ENCODE measurements at places on chromosomes 1 and 21.

DNA sequence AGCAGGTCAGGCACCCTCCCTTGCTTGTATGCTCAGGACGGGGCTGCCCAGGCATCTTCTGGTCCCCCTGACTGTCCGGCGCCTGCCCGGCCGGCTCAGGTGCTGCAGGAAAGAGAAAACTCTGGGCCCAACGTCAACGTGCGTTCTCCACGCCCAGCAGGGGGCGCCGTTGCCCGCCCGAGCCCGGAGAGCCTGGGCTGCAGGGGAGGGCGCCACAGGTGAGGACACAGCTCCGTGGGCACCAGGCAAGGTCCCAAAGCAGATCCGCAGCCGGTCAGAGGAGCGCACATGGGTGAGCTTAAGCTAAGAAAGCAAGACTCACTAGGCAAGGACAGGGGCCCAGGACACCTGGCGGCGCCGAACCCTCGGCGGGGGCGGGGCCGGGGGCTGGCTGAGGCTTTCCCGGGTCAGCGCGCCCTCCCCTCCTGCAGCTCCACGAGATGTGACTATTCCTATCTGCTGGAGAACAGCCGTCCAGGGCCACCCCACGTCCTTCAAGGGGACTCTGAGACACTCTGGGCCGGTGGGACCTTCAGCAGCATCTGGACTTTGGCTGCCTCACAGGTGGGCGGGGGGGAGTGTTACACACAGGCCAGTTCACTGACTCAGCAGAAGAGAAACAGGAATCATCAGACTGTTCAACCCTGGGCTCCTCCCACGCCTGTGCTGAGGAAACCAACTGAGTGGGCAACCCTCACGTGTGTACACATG lies 29.3 kb downstream of the KRTAP10-1 start:
- DNase-seq = peak; percentile 18

DNA sequence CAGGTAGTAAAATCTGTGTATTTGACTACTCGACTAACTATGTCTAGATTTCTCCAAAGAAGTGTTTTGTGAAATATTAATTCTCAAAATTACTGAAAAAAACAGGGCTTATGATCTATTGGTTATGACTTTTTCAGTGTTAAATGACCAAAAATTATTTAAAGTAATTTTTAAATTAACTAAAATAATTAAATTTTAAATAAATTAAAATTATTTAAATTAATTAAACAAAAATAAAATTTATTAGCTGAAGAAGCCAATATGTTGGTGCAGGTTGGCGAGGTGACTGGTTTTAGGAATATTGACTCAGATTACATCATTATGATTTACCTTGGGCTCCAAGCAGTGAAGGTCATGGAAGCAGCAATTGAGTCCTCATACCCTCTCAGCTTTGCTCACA lies 483.2 kb downstream of the PTPRC start:
- no peak for DNase-seq

GRCh38 chr1:160779626-160780397 lies 16.2 kb upstream of the LY9 start:
- no peak for DNase-seq

DNA sequence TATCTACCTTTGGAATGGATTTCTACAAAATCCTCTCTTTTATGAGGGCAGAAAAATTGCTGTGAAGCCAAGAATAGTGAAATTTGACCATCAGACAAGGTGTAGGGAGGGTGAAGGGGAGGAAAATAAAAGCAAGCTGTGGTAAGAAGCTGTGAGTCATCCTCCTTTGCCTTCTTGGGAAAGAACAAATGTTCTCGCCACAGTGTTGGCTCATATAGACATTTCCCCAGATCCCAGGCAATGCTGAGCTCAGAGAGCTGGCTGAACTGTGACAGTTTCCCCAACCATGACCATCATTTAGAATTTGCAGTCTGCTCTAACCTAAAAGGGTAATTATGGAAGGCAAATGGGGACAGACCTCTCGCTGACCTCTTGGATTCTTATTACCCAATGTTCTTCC lies 235.4 kb downstream of the PBX1 start:
- no peak for DNase-seq

DNA sequence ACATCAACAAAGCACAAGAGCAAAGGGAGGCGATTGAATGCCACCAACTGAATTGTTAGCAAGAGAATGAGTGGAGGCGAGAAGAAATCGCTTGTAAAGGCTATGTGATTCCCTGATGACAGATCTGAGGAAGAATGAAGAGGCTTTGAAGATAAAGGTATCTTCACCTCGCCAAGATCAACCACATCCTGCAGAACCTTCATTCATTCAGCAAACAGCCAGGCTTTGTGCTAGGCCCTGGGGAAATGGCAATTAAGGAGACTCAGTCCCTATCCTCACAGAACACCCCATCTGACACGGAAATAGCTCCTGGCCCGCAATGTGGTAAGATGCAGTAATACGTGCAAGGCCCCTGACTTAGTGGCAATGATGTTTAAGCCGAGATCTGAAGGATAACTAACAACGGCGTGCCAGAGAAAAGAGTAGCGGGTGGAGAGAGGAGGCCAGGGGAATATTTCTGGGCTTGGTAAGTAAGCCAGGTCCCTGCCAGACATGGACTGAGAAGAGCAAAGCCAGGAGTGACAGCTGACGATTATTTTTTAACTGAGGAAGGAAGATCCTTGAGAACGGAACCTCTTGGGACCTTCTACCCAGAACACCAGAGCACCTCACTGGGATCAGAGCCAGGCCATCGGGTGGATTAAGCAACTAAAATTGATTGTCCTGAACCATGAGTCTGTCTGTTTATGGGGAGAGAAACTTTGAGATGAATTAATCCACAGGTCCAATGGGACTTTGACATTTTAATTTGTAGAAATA lies 4.6 kb upstream of the VSIG8 start:
- DNase-seq = no peak

GRCh38 chr1:27872059-27872801 lies at the start of gene THEMIS2:
Gene THEMIS2 (plus strand): TSS chr1:27872544. CDS start chr1:27872572, 28 bp downstream.
- DNase-seq = peak; percentile 39

- DNase-seq = no peak
Measured at GRCh38 chr1:22714455-22714854, 3.8 kb downstream of the EPHB2 start.

DNA sequence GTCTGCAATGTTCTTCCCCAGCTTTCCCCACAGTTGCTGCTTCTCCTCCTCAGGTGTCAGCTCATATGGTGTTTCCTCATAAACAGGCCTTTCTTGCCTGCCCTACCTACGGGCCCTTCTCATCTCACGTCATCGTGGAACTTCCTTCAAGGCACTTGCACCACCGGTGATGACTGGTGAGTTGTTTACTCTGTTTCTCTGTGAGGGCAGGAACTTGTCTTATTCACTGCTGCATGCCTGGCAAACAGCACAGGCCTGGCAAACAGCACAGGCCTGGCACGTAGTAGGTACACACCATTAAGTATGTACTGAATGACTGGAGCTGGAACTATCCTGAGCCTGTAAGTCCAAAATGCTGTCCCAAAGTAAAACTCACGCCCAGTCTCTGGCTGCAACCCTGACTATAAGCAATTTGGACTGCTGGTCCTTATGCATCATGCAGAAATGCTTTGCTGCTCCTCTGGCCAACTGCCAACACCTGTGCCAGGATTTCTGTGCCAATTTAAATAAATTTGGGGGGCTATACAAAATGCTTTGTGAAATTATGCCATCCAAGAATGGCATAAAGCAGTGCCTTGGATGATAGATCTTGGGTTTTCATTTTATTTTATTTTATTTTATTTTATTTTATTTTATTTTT lies 25.7 kb downstream of the STK40 start:
- DNase-seq = no peak

- no peak for DNase-seq
Measured at GRCh38 chr1:101408212-101409042, 171.6 kb downstream of the S1PR1 start.

GRCh38 chr1:225446595-225446960 lies 18.7 kb upstream of the LBR start:
- DNase-seq = no peak

DNA sequence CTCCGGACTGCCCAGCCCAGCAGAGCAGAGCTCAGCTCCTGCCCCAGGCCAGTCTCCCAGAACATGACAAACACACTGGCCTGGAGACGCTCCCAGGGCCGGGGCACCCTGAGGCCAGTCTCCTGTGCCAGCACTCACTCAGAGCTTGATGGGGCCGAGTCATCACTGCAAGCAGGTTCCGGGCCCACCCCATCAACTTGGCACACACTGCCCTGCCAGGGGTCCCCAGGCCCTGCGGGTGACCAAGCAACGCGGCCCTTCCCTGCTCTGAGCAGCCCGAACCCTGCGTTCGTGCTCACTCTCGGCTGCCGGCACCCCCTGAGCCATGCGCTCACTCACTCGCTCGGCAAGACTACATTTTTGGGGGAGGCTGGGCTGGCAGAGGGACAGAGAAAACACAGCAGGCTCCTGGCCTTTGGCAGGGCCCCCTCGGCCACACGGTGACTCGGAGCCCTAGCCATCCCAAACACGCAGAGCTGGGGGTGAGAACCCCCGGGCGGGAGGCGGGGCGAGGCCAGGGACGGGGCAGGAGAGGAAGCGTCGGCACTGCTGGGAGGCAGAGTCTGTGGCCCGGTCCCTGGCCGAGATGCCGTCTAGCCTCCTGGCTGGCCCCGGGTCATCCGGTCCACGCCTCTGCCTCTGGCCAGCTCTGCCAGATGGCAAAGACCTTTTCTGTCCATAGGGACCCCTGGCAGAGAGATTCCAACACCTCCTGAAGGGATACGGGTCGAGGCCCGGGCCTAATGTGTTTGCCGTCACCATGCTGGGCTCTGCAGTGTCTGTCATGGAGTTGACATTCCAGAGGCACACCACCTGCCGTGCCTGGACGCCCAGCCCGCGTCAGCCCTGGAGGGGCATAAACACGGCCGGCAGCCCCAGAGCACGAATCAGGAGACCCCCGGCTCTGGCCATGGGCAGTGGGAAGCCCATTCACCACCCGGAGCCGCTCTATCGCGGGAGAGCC lies 68.0 kb downstream of the MEGF6 start:
- no peak for DNase-seq

DNA sequence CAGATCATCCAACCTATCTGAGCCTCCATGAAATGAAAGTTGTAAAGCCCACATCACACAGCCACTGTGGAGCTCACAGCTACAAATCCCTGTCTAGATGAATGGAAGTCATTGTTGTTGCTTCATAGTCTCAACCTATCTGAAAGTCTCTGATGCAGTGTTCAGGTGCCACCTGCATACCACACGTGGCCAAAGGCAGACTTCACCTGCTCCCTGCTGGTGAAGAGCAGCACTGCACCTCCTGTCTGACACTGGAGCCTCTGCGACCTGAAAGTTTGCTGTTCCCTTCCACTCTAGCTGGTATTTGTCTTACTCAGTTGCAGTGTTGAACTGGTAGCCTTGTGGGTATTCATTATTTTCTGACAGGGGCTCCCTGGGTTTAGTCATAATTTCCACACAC lies 18.4 kb downstream of the LORICRIN start:
- DNase-seq = peak; percentile 6

DNA sequence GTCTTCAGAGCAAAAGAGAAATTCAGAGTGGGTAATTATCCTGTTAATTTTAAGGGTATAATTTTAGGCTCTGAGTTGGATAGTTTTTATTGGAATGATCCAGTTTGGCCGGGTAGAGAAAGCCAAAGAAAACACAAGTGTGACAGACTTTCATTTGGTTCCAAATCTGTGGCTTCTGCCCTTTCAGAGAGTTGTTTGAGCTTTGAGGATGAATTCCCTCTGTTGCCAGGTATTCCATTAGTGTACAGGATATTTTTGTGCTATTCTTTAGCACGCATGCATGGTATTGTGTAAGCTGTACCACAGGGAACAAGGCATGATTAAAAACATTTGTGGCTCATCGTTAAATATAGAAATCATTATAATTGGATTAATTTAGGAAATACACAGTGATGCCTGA lies 384.4 kb downstream of the ADGRL2 start:
- DNase-seq = no peak

GRCh38 chr1:39632682-39633417 lies 6.6 kb downstream of the HEYL start:
- DNase-seq = no peak

DNA sequence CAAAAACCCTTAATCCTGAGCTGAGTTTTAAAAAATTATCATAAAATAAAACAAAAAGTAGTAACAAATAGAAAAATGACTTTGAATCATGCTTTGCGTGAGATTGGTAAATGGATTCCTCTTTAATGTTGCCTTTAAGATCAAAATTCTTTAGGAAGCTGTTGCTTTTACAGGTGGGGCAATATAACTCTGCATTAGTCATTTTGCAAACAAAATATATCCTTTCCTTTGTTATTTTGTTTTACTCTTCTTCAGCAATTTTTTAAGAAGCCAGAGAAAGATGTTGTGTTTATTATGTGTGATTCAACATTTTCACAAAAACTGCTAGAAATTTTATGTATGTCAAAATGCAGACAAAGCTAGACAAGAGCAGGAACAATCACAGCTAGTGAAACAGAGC lies 50.0 kb downstream of the MARK1 start:
- no peak for DNase-seq

DNA sequence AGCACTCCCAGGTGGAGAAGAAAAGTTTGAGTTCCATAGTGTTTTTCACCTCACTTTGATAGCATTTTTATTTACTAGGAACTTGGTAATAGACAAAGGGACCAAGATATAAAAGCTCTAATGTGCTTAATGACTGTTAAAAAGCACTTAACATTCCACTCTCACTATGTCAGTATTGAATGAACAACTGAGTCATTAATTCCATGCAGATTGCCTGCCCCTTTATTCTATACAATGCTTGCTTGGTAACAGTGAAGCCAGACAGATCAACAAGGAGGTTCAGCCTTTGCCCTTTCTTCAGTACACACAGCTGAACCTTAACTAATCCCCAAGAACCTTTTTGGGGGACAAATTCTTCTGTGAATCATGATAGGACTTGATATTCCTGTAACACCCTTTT lies 425.5 kb downstream of the NUF2 start:
- DNase-seq = no peak

GRCh38 chr1:167627615-167627864 lies 2.5 kb upstream of the RCSD1 start:
- DNase-seq = no peak

- no peak for DNase-seq
Measured at GRCh38 chr1:108154314-108154713, 45.8 kb downstream of the SLC25A24 start.

DNA sequence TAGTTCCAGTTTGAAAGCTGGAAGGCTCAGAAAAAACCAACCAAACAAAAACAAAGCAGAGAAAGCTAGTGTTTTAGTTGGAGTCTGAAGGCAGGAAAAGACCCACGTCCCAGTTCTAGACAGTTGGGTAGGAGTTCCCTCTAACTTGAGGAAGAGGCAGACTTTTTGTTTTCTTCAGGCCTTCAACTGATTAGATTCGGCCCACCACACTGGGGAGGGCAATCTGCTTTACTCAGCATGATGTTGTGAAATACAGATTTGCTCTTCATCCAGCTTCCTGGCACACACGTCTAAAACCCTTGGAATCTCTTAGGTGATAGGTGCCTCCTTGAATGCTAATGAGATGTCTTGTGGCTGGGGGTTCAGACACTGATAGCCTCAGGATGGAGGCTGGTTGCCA lies 49.1 kb upstream of the CSF3R start:
- DNase-seq = no peak

GRCh38 chr1:61226791-61227567 lies 144.6 kb downstream of the NFIA start:
- peak; percentile 84 for DNase-seq

GRCh38 chr21:16082038-16082816 lies 352.4 kb downstream of the USP25 start:
- DNase-seq = no peak
